Cardiac muscle cell (in vitro differentiated cells and primary cell): ENCODE measurements at places on chromosomes 11 and 22. TPM values are rescaled to one million over a fixed set of nuclear protein-coding genes. Genes with fewer than 3 reads are reported as not detected.

Gene A4GALT
- polyA plus RNA-seq = 15.1 and 20.2 TPM in 2 replicates

Gene FJX1
- 1.7 and 5.4 TPM in 2 replicates for polyA plus RNA-seq

Gene MISFA
- 4.0 and 6.1 TPM in 2 replicates for polyA plus RNA-seq

Gene OR10D3
- polyA plus RNA-seq = not detected in 2 replicates

Gene APOA4
- 0.57 and 2.1 TPM in 2 replicates for polyA plus RNA-seq

Gene E2F8
- 5.8 and 9.6 TPM in 2 replicates for polyA plus RNA-seq

Gene TECTA
- 1.5 and 2.1 TPM in 2 replicates for polyA plus RNA-seq

Gene ACTN3
- polyA plus RNA-seq = 111 and 322 TPM in 2 replicates

Gene PTPRCAP
- polyA plus RNA-seq = 2.5 and 3.2 TPM in 2 replicates

Gene CABP4
- polyA plus RNA-seq = 0.55 TPM in 1 of 2 replicates, not detected in the other

Gene BSX
- not detected in 2 replicates for polyA plus RNA-seq

Gene VSTM5
- 0.50 TPM in 1 of 2 replicates, not detected in the other for polyA plus RNA-seq

Gene SLC6A5
- not detected in 2 replicates for polyA plus RNA-seq

Gene C11orf52
- 7.6 and 8.5 TPM in 2 replicates for polyA plus RNA-seq

Gene PIWIL4
- polyA plus RNA-seq = 0.18 and 2.3 TPM in 2 replicates

Gene DGCR6
- polyA plus RNA-seq = 41.4 and 44.8 TPM in 2 replicates

Gene TMEM184B
- 59.6 and 68.8 TPM in 2 replicates for polyA plus RNA-seq

Gene MYO18B
- polyA plus RNA-seq = 35.6 and 79.1 TPM in 2 replicates

Gene SLC7A4
- 3.0 and 4.4 TPM in 2 replicates for polyA plus RNA-seq

Gene DRICH1
- polyA plus RNA-seq = not detected in 2 replicates

Gene SYT9
- 1.3 and 1.6 TPM in 2 replicates for polyA plus RNA-seq

Gene DEPDC7
- 1.6 and 2.8 TPM in 2 replicates for polyA plus RNA-seq

Gene LRRC74B
- polyA plus RNA-seq = 1.2 TPM in 1 of 2 replicates, not detected in the other

Gene PTDSS2
- 69.6 and 83.1 TPM in 2 replicates for polyA plus RNA-seq

Gene OR52I2
- polyA plus RNA-seq = 0.06 TPM in 1 of 2 replicates, not detected in the other

Gene APLNR
- 7.2 and 13.6 TPM in 2 replicates for polyA plus RNA-seq

Gene FAM181B
- polyA plus RNA-seq = 1.0 and 1.4 TPM in 2 replicates

Gene NDUFA6
- 289 and 324 TPM in 2 replicates for polyA plus RNA-seq

Gene SLC22A9
- polyA plus RNA-seq = 0.09 TPM in 1 of 2 replicates, not detected in the other

Gene CRYAB
- 31.3 and 91.8 TPM in 2 replicates for polyA plus RNA-seq

Gene PKDREJ
- polyA plus RNA-seq = 0.04 TPM in 1 of 2 replicates, not detected in the other

Gene IGLL5
- polyA plus RNA-seq = not detected in 2 replicates

Gene TMPRSS13
- 0.40 TPM in 1 of 2 replicates, not detected in the other for polyA plus RNA-seq

Gene OVCH2
- not detected in 2 replicates for polyA plus RNA-seq

Gene TSGA10IP
- polyA plus RNA-seq = 0.25 and 1.1 TPM in 2 replicates

Gene STK33
- 21.5 and 26.0 TPM in 2 replicates for polyA plus RNA-seq

Gene CNGA4
- 0.39 TPM in 1 of 2 replicates, not detected in the other for polyA plus RNA-seq

Gene CYTH4
- polyA plus RNA-seq = not detected in 2 replicates

Gene FGF4
- polyA plus RNA-seq = not detected in 2 replicates

Gene MICAL2
- 153 and 191 TPM in 2 replicates for polyA plus RNA-seq
